PC-3 (cell line): ENCODE measurements at places on chromosomes 1 and 21. TPM values are rescaled to one million over a fixed set of nuclear protein-coding genes. Genes with fewer than 3 reads are reported as not detected.

DNA sequence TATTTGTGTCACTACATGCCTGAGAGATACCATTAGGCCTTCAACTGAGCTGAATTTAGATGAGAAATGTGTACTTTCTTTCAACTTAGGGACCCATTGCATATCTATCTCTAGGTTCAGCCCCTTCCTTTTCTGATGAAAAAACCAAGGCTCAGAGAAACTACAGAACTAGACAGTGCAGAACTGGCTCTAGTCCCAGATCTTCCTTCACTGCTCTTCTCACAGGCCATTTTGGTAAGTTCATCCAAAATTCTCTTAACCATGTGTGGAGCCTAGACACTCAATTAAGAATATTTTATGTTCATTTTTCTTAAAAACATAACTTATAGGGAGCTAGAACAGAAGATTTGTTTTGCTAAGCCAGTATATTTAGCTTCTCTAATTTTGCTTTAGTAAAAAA is 128.9 kb downstream of the ASTN1 start:
- H3K27me3 ChIP-seq: no peaks in the 10 kb centered on the region
- H3K27ac ChIP-seq: no peak overlapping the region
- no peak overlapping the region for H3K4me3 ChIP-seq
- no peak for DNase-seq

GRCh38 chr1:171785766-171786165 is 4.3 kb downstream of the METTL13 start:
- H3K27me3 ChIP-seq: no peaks in the 10 kb centered on the region
- peaks cover 78% of the 10 kb centered on the region for H3K36me3 ChIP-seq
- H3K4me3 ChIP-seq: no peak overlapping the region
- no peak for DNase-seq
- peaks cover 31% of the 10 kb centered on the region for H3K4me1 ChIP-seq

- H3K36me3 ChIP-seq: no peaks in the 10 kb centered on the region
- H3K27me3 ChIP-seq: peaks cover 44% of the 10 kb centered on the region
- DNase-seq: peak; percentile 5
These were observed 228.7 kb downstream of the BARHL2 start for GRCh38 chr1:90488451-90488850.

- no peaks in the 10 kb centered on the region for H3K27me3 ChIP-seq
- no peak overlapping the region for H3K27ac ChIP-seq
- H3K4me3 ChIP-seq: no peak overlapping the region
- H3K36me3 ChIP-seq: no peaks in the 10 kb centered on the region
- no peak for DNase-seq
- H3K4me1 ChIP-seq: peaks cover 31% of the 10 kb centered on the region
These were observed 825 bp downstream of the FABP3 start for GRCh38 chr1:31372051-31372450.

GRCh38 chr1:68322837-68323687 is 90.7 kb upstream of the WLS start:
- H3K4me3 ChIP-seq: no peak overlapping the region
- no peaks in the 10 kb centered on the region for H3K27me3 ChIP-seq
- DNase-seq: no peak
- no peak overlapping the region for H3K27ac ChIP-seq

GRCh38 chr1:8642114-8642513 is 175.3 kb downstream of the RERE start:
- H3K4me1 ChIP-seq: peaks cover 10% of the 10 kb centered on the region; the same call in 1 of the 2 replicates
- H3K27ac ChIP-seq: no peak overlapping the region
- no peak overlapping the region for H3K4me3 ChIP-seq
- no peak for DNase-seq
- no peaks in the 10 kb centered on the region for H3K36me3 ChIP-seq
- no peaks in the 10 kb centered on the region for H3K27me3 ChIP-seq

- H3K27ac ChIP-seq: peak overlapping the region; percentile 75
- peaks cover 22% of the 10 kb centered on the region for H3K4me1 ChIP-seq
- peak; percentile 33 for DNase-seq
- peaks cover 2% of the 10 kb centered on the region; the same call in 1 of the 2 replicates for H3K36me3 ChIP-seq
- peak overlapping the region; percentile 98 for H3K4me3 ChIP-seq
These were observed 720 bp downstream of the LIN9 start for GRCh38 chr1:226308166-226308722.

DNA sequence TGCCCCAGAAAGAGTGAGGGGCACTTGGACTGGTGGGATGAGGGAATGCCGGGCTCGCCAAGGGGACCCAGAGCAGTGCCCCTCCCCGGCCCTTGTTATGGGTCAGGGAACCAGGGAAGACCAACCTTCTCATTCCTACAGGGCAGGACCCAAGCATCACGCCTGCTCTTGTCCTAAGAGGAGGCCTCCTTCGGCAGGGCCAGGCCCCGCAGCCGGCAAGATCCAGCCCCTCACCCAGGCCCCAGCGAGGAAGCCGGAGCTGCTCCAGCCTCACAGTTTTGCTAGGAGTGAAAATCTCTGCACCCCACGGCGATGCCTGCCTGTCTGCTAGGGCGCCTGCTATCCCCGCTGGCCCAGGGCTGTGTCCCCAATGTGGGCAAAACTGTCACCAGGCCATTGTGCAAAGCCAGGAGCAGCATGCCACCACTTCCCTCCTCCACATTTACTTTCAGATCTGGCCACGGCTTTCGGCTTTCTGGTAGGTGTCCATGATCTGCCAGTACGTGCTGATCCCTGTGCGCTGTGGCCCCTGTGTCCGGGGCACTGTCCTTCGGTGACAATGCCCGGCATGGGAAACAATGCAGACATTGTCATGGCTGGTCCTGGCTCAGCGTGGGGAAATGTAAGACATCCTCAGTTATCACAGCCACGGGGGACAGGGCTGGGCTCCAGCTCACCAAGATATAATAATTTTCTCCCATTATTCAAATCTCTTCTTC is 9.6 kb downstream of the ACTRT2 start:
- no peaks in the 10 kb centered on the region for H3K4me1 ChIP-seq
- peaks cover 92% of the 10 kb centered on the region for H3K27me3 ChIP-seq
- no peak for DNase-seq
- H3K4me3 ChIP-seq: no peak overlapping the region

DNA sequence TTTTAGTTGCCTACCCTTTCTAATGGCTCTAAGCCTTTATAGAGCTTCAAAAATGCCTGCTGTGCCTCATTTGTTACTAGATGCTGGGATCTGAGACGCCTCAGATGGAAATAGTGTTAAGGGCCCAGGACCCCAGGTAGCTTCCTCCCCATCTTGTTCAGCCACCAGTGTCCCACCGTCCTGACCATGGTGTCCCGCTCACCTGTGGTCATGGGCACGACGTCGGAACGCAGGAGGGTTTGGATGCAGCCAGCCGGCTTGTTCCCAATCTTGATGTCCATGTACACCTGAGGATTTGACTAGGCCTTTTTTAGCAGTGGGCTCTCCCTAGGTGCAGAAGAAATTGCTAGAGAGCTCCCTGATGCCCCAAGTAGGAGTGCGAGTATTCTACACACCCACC is 31.1 kb downstream of the PABPC4 start:
- no peak overlapping the region for H3K4me3 ChIP-seq
- DNase-seq: no peak
- no peak overlapping the region for H3K27ac ChIP-seq
- H3K4me1 ChIP-seq: no peaks in the 10 kb centered on the region
- H3K27me3 ChIP-seq: no peaks in the 10 kb centered on the region

- no peak overlapping the region for H3K4me3 ChIP-seq
- H3K36me3 ChIP-seq: peaks cover 4% of the 10 kb centered on the region; the same call in 1 of the 2 replicates
- H3K27ac ChIP-seq: no peak overlapping the region
- no peak for DNase-seq
- peaks cover 20% of the 10 kb centered on the region for H3K4me1 ChIP-seq
These were observed 21.9 kb upstream of the KIF14 start for GRCh38 chr1:200642481-200642880.

DNA sequence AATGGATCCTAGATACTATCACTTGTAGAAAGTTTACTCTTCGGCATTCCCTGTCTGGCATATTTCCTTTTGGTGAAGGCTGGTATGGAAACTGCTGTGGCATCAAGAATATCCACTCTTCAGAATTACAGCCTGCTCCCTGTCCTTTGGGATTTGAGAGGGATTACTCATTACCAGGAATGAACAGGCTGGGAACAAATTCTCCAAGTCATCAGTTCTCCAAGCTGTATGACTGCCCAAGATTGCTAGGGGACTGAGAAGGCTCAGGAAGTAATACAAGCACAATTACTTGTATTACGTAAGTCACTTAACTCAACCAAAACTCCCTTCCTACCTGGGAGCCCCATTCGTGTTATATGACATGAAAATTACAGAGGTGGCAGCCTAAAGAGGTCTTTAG is 49.6 kb downstream of the CD58 start:
- H3K27ac ChIP-seq: no peak overlapping the region
- H3K4me3 ChIP-seq: no peak overlapping the region
- H3K36me3 ChIP-seq: 0 out of 2 replicates have a peak, but pooled peaks cover 4% of the 10 kb centered on the region

DNA sequence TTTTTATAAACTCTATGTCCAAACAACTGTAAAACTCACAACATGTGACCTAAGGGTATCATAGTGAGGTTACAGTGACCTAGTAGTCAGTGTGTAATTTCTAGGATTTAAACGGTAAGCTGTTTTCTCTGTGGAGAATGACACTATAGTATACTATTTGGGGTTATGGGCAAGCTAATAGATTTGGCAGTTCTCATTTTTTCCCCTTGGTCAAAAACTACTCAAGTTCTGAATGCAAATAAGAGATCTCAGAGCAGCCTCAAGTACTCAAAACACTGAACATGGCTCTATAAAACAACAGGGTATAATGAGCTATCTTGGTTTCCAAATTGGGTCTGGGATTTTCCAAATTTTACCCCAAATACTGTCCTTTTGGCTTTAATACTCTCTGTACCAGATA is 88.5 kb upstream of the HMCN1 start:
- no peaks in the 10 kb centered on the region for H3K27me3 ChIP-seq
- H3K27ac ChIP-seq: peak overlapping the region; percentile 18; the same call in 1 of the 2 replicates
- peaks cover 19% of the 10 kb centered on the region for H3K4me1 ChIP-seq
- DNase-seq: no peak
- no peaks in the 10 kb centered on the region; the same call in 1 of the 2 replicates for H3K36me3 ChIP-seq

- DNase-seq: peak; percentile 38
- H3K4me1 ChIP-seq: peaks cover 14% of the 10 kb centered on the region
- H3K27me3 ChIP-seq: no peaks in the 10 kb centered on the region
These were observed 78.3 kb downstream of the PGM1 start for GRCh38 chr1:63671514-63671913.

DNA sequence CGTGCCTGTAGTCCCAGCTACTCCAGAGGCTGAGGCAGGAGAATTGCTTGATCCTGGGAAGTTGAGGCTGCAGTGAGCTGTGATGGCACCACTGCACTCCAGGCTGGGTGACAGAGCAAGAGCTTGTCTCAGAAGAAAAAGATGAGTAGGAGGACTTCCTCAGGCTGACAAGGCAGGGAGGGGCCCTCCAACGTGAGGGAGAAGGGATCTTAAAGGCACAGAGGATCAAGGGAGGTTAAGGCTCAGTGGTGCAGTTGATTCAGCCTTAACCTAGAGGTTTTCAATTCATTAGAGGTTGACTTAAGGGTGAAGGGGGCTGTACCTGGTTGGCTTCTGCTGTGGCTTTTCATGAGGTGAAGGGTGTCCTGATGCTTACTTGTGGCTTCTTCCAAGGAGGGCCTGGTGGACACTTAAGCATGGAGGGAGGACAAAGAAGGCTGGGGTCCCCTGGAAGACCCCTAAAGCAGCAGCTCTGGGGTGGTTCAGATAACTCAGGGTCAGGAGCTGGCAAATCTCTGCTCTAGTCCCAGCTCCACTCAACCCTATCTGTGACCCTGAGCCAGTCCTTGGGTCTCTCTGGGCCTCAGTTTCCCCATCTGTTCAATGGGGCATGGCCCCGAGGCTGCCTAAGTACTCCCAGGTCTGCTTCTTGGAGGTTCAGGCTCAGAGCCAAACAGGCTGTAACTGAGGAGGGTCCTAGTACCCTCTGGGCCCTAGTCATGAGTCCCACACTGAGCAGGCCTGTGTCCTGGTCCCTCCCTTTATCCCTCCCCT is 6.3 kb downstream of the EXTL1 start:
- no peak overlapping the region for H3K4me3 ChIP-seq
- no peaks in the 10 kb centered on the region for H3K27me3 ChIP-seq
- H3K27ac ChIP-seq: no peak overlapping the region
- no peaks in the 10 kb centered on the region for H3K4me1 ChIP-seq

DNA sequence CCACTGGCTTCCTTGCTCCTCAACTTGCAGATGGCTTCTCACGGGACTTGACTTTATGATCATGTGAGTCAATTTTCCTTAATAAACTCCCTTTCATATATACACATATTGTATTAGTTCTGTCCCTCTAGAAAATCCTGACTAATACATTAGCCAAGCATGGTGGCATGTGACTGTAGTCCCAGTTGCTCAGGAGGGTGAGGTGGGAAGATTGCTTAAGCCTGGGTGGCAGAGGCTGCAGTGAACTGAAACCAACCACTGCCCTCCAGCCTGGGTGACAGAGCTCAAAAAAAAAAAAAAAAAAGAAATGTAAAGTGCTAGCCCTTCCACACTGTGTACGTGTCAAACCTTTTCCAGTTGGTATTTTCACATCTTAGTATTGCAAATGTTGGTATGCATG is 857.0 kb downstream of the LTN1 start:
- H3K4me1 ChIP-seq: no peaks in the 10 kb centered on the region
- DNase-seq: no peak
- no peak overlapping the region for H3K27ac ChIP-seq
- H3K4me3 ChIP-seq: no peak overlapping the region

GRCh38 chr1:175572932-175573868 is 170.2 kb downstream of the TNR start:
- peaks cover 21% of the 10 kb centered on the region; the same call in 1 of the 2 replicates for H3K27me3 ChIP-seq
- no peak overlapping the region for H3K4me3 ChIP-seq
- no peak for DNase-seq
- H3K4me1 ChIP-seq: no peaks in the 10 kb centered on the region
- H3K36me3 ChIP-seq: no peaks in the 10 kb centered on the region
- no peak overlapping the region for H3K27ac ChIP-seq

DNA sequence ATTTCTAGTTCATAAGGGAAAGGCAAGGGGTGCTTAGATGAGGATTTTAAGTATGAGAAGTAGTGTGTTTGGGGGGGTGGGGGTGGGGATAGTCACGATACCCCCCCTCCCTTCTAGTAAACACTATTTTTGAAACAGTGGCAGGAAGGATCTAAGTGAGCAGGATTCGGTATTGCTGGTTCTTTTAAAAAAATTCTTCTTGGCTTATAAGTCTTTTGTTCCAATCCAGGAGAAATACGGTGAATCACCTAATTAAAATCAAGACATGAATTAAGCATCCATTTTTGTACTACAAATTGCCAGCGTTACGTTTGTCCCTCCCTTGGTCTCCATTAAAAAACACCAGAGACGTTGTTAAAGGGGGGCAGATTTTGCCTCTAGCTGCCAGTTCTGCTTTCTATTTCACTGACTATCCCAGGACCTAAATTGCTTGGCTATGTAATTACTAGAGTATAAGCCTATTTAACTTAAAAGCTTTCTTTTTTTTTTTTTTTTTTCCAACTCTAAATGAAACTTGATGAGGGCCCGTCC is 911 bp downstream of the LMO4 start:
- DNase-seq: peak; percentile 3
- H3K4me1 ChIP-seq: peaks cover 34% of the 10 kb centered on the region
- H3K4me3 ChIP-seq: peak overlapping the region; percentile 80
- no peaks in the 10 kb centered on the region for H3K27me3 ChIP-seq

GRCh38 chr1:51464828-51465227 is 54.2 kb downstream of the EPS15 start:
- H3K4me1 ChIP-seq: no peaks in the 10 kb centered on the region
- H3K27me3 ChIP-seq: no peaks in the 10 kb centered on the region
- H3K27ac ChIP-seq: no peak overlapping the region
- no peak for DNase-seq

Gene C4BPB
- total RNA-seq: not detected in 2 replicates

Gene SPRR2B
- total RNA-seq: not detected in 2 replicates

Gene SPRR1B
- not detected in 2 replicates for total RNA-seq

Gene CR2
- total RNA-seq: not detected in 2 replicates

Gene DMRTA2
- not detected in 2 replicates for total RNA-seq
